ENCODE measurements at places on chromosomes 12 and 14. TPM values are rescaled to one million over a fixed set of nuclear protein-coding genes. Genes with fewer than 3 reads are reported as not detected.
A peak's percentile ranks its signal among the peaks of the same experiment; 100 is the strongest.

DNA sequence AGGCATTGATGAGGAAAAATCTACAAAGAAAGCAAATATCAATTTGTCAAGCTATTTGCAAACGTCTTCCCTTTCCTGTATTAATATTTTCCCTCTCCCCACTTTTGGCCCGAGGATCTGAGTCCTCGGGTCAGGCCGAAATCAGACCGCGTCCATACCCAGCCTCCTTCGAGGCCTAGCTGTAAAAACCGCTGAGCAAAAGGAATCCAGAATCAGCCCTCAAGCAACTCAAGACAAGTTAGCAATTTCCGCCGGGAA lies 353 bp upstream of the MAPK1IP1L start:
- H3K4me3 ChIP-seq: peak overlapping the region; percentile 97
- H3K4me1 ChIP-seq: peaks cover 11% of the 10 kb centered on the region
- peaks cover 15% of the 10 kb centered on the region for H3K36me3 ChIP-seq
- peak overlapping the region; percentile 100 for H3K27ac ChIP-seq
- H3K27me3 ChIP-seq: no peaks in the 10 kb centered on the region
- no peak for DNase-seq

DNA sequence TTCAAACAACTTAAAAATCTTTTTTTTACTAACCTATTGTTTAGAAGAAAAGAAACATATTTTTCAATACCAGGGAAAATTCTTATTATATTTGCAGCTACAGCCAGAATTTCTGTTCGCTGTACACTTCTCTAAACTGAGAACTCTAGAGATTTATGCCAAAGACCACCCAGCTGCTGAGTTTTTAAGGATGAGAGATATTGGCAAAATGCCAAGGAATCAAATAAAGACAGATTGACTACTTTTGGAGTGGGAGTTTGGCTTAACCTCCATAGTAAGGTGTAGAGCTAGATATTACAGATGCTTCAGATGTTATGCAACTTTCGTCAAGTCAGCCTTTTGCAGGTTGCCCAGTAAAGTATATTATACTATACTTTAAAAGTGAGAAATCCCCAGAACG lies 71.8 kb downstream of the TTLL5 start:
- no peak overlapping the region for H3K27ac ChIP-seq
- H3K4me1 ChIP-seq: no peaks in the 10 kb centered on the region
- no peaks in the 10 kb centered on the region for H3K27me3 ChIP-seq
- no peak for DNase-seq
- no peak overlapping the region for H3K4me3 ChIP-seq
- no peaks in the 10 kb centered on the region for H3K36me3 ChIP-seq

PACS2 gene
- 57.1 TPM for polyA plus RNA-seq

GRCh38 chr12:110035534-110036104 lies 12.7 kb downstream of the C12orf76 start:
- peaks cover 28% of the 10 kb centered on the region for H3K4me1 ChIP-seq
- peaks cover 71% of the 10 kb centered on the region for H3K36me3 ChIP-seq
- no peak overlapping the region for H3K4me3 ChIP-seq
- H3K27me3 ChIP-seq: no peaks in the 10 kb centered on the region

GRCh38 chr12:65953631-65954030 lies 129.3 kb downstream of the HMGA2 start:
- H3K36me3 ChIP-seq: no peaks in the 10 kb centered on the region
- no peak for DNase-seq
- H3K4me3 ChIP-seq: no peak overlapping the region
- no peaks in the 10 kb centered on the region for H3K27me3 ChIP-seq
- no peak overlapping the region for H3K27ac ChIP-seq

- no peak overlapping the region for H3K27ac ChIP-seq
- no peaks in the 10 kb centered on the region for H3K36me3 ChIP-seq
- H3K27me3 ChIP-seq: no peaks in the 10 kb centered on the region
- no peak overlapping the region for H3K4me3 ChIP-seq
- H3K4me1 ChIP-seq: no peaks in the 10 kb centered on the region
Measured at GRCh38 chr14:58690801-58691516, 53.2 kb downstream of the DACT1 start.

DNA sequence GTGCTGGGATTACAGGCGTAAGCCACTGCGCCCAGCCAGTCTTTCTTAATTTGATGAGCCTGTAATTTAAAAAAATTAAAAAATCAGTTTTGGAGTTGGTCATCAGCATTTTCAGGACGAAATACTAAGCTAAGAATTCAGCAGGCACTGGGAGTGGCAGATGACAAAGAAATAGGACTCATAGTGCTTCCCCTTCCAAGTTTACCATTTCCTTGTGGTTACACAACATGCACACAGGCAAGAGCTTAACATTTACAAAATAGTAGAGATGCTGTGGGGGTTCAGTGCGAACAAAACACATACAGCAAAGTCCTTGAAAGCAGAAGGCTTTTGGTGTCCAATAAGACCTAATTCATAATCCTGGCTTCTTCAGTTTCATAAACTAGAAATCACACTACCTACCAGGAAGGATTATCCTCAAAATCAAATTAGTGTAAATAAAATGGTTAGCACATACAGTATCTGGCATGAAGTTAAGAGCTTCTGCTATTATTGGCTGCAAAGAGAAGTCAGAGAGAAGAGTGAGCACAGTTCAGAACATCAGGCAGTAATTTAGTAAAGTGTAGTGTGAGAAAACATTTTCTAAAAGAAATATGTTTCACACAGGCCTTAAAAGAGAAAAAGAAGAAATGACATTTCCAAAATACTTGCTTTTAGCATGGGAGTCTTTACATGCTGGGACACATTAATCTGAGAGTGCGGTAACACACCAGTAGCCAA lies 22.2 kb upstream of the KIF21A start:
- H3K36me3 ChIP-seq: no peaks in the 10 kb centered on the region
- H3K4me3 ChIP-seq: no peak overlapping the region
- DNase-seq: no peak
- H3K4me1 ChIP-seq: no peaks in the 10 kb centered on the region

GYS2 gene
- polyA plus RNA-seq: not detected

GRCh38 chr12:12456637-12457036 lies 99.8 kb downstream of the BORCS5 start:
- no peaks in the 10 kb centered on the region for H3K36me3 ChIP-seq
- no peaks in the 10 kb centered on the region for H3K27me3 ChIP-seq
- H3K4me3 ChIP-seq: no peak overlapping the region
- no peak overlapping the region for H3K27ac ChIP-seq

DNA sequence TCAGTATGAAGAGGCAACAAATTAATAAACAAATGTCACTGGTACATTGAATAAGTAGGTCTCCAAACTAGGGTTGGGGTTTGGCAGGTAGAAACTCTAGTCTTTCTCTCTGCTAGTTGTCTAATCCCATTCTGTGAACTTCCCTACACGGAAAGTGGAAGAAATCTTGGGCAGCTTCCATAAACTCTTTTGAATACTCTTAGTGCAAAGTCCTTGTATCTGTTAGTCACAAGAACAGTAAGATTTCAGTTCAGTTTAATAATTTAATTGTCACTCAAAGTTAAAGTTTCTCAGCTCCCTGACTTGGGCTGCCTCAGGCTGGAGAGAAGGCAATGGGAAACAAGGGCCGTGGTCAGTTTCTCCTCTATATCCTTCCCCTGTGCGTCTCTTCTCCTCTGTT lies 135.4 kb upstream of the MDM1 start:
- no peak overlapping the region for H3K4me3 ChIP-seq
- H3K27ac ChIP-seq: no peak overlapping the region
- H3K4me1 ChIP-seq: no peaks in the 10 kb centered on the region

DNA sequence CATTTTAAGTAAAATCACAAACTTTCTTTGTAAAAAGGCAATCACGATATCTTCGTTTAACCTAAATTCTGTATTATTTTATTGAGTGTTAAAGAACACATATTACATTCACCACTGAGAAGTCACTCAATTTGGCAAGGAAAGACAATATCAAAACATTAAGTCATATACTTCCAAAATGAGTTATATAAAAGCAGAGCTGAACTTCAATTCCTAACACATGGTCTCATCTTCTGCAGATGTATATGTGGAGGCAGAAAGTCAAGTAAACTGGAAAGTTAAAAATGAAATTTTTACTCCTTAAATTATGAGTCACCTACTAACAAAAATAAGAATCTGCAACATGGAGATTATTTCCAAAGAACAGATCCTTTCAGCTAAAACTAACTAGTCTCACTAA lies 28.7 kb downstream of the BMAL2 start:
- H3K4me3 ChIP-seq: no peak overlapping the region
- H3K27me3 ChIP-seq: no peaks in the 10 kb centered on the region
- no peaks in the 10 kb centered on the region for H3K4me1 ChIP-seq
- no peak overlapping the region for H3K27ac ChIP-seq
- no peak for DNase-seq

DNA sequence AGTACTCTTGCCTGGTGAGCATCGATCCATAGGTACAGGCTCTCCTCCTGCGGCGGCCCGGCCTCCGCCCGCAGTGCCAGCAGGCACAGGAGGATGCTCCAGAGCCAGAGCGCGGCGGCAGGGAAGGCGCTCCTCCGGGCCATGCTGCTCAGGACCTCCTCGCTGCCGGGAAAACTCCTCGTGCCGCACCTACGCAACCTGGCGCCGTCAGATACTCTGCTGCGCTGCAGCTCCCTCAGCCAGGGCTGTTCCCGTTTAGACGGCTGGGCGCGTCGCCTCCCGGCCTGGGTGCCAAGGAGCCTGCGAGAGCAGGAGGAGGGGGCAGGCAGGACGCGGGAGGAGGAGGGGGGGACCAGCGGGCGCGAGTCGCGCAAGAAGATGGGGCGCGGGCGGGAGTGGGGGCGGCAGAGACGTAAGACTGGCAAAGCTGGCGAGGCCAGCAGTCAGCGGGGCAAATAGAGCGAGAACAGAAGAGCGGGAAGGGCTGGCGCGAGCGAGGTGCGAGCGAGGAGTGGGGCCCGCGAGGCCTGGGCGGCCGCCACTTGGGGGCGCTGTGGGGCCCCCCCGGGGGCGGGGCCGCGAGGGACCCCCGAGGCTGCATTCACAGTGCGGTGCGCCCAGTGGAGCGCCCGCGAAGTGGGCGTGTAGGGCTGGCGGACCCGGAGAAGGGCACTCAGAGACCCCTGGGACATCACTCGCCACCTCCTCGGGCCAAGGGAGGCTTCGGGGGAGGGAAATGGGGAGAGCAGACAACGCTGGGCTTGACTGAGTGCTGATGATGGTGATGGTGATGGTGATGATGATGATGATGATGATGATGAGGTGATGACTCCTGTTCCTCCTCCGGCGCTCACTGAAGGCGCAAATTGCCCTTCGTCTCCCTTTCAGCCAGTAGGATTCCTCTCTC lies at the start of gene WIF1:
WIF1 (minus strand) TSS at position 257 of the 907 bp plus-strand sequence; CDS start at position 143, 114 bp downstream.
- H3K4me3 ChIP-seq: peak within 1 kb of the TSS; percentile 45
- no peak within 1 kb of the TSS for H3K27ac ChIP-seq
- H3K4me1 ChIP-seq: no peaks in the 10 kb centered on the region
- no peaks in the 10 kb centered on the region for H3K36me3 ChIP-seq

GRCh38 chr12:84764001-84764400 lies 148.6 kb downstream of the SLC6A15 start:
- H3K27me3 ChIP-seq: no peaks in the 10 kb centered on the region
- H3K4me3 ChIP-seq: no peak overlapping the region
- H3K27ac ChIP-seq: no peak overlapping the region

NTN4 gene
- 3.8 TPM for polyA plus RNA-seq

DNA sequence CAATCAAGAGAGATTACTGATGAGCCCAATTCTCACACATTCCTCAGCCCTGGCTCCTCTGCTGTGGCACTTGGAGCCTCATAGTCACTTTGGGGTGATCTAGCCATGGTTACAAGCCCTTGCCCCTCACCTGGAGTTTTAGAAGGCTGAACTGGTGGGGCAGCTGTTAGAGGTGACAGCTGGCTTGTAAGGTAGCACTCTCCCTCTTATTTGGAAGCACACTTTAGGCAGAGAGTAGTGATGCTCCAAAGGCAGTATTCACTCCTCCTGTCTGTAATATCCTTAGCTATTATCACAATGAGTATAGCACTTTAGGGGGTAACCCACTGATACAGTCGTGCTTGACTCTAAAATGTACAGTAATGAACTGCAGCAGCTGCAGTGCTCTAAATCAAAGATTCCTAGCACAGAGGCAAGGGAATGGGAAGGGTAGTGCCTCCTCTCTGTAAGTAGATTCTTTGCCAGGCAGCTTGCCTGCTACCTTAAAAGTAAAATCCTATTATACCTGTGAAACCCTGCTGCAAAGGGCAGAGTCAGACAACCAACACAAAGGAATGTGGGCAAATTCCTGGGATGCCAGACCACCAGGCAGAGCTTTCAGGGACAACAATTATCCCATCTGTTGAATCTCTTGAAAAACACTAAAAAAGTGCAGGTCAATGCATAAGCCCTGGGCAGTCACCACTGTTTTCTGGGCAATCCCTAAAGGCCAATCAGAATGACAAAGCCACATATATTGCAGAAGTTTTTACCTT lies 336.3 kb downstream of the NOVA1 start:
- no peak overlapping the region for H3K4me3 ChIP-seq
- no peaks in the 10 kb centered on the region for H3K4me1 ChIP-seq
- H3K27ac ChIP-seq: no peak overlapping the region
- no peaks in the 10 kb centered on the region for H3K27me3 ChIP-seq

- no peaks in the 10 kb centered on the region for H3K36me3 ChIP-seq
- no peak for DNase-seq
- no peaks in the 10 kb centered on the region for H3K27me3 ChIP-seq
Measured at GRCh38 chr12:88258396-88258795, 116.3 kb downstream of the TMTC3 start.

C12orf54 gene
- not detected for polyA plus RNA-seq

DAO gene
- polyA plus RNA-seq: not detected

COA8 gene
- 171 TPM for polyA plus RNA-seq

DNA sequence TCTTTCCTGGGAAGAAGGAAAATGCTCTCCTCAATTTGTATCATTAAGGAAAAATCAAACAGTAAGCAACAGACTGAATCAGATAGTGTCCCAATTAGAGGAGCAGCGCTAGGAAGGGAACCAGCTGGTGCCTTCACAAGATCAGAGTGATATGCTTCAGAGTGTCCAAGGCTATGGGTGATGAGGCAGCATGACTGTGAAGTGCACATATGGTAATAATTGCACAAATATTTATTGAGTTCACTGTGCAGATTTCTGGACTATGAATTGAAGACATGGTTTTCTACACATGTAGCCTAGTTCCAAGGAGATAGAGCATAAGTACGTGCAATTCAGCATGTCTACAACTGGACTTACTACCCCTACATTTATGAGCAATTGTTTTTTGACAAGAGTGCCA lies 78.8 kb upstream of the EVL start:
- H3K4me3 ChIP-seq: no peak overlapping the region
- no peak for DNase-seq
- no peaks in the 10 kb centered on the region for H3K27me3 ChIP-seq
- H3K36me3 ChIP-seq: no peaks in the 10 kb centered on the region

GRCh38 chr12:122392411-122392810 lies 30.1 kb downstream of the CLIP1 start:
- peak overlapping the region; percentile 30 for H3K27ac ChIP-seq
- no peak overlapping the region for H3K4me3 ChIP-seq
- H3K36me3 ChIP-seq: peaks cover 3% of the 10 kb centered on the region
- no peaks in the 10 kb centered on the region for H3K27me3 ChIP-seq
- peaks cover 25% of the 10 kb centered on the region for H3K4me1 ChIP-seq

- no peaks in the 10 kb centered on the region for H3K27me3 ChIP-seq
- peak overlapping the region; percentile 92 for H3K27ac ChIP-seq
- H3K36me3 ChIP-seq: no peaks in the 10 kb centered on the region
- peaks cover 26% of the 10 kb centered on the region for H3K4me1 ChIP-seq
- DNase-seq: peak; percentile 79
Measured at GRCh38 chr14:90758959-90759358, 57.3 kb downstream of the TTC7B start.

- H3K4me1 ChIP-seq: peaks cover 13% of the 10 kb centered on the region
- H3K27me3 ChIP-seq: no peaks in the 10 kb centered on the region
- H3K4me3 ChIP-seq: no peak overlapping the region
- DNase-seq: no peak
- H3K36me3 ChIP-seq: no peaks in the 10 kb centered on the region
Measured at GRCh38 chr12:11826574-11826973, 177.1 kb downstream of the ETV6 start.

MYF6 gene
- polyA plus RNA-seq: 1,026 TPM

GRCh38 chr14:103111232-103111868 lies 11.9 kb upstream of the TNFAIP2 start:
- H3K36me3 ChIP-seq: no peaks in the 10 kb centered on the region
- H3K27ac ChIP-seq: peak overlapping the region; percentile 89
- no peaks in the 10 kb centered on the region for H3K27me3 ChIP-seq
- DNase-seq: no peak
